ENCODE measurements at places on chromosomes 2 and 18. TPM values are rescaled to one million over a fixed set of nuclear protein-coding genes. Genes with fewer than 3 reads are reported as not detected.

GRCh38 chr2:96501471-96501874 lies 3.7 kb downstream of the NEURL3 start:
- DNase-seq: no peak

GRCh38 chr2:207167099-207167923 lies 1.6 kb upstream of the KLF7 start:
- no peak for DNase-seq

Gene CCBE1
- total RNA-seq: 0.33 TPM

Gene BIRC6
- 84.4 TPM for total RNA-seq

DNA sequence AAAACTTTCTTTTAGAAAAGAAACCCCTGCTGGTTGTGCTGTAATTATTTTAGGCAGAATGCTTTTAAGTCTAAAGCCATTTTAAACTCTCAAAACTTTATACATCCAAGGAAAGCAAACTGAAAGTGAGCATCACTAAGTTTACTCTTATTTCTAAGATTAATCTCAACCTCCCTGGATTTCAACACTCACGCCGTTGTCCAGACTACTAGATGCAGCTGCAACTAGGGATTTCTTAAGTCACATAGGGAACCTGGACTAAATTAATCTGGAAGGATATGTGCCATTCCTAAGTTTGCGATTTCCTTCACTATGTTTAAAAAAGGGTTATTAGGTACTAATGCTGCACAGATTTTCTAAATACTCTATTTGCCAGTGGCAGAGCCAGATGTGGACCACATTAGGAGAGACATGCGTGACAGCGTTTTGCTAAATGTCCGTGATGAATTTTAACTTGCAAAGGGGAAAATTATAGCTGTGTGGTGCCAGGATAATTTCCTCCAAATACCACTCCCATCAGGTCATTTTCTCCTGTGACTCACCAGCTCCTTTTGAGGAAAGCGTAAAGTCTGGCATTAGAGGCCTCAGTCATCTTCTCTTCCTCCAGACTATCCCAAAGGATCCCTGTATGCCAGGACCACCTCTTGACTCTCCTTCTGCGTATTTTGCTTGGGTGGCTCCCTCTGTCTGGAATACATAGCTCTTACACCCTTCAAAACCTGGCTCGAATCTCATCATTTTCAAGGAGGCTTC lies 143.7 kb downstream of the ATL2 start:
- no peak for DNase-seq

- no peak for DNase-seq
Measured at GRCh38 chr2:131154647-131155046, 49.5 kb downstream of the PLEKHB2 start.

- no peak for DNase-seq
Measured at GRCh38 chr2:200438251-200438650, 71.6 kb downstream of the KCTD18 start.

DNA sequence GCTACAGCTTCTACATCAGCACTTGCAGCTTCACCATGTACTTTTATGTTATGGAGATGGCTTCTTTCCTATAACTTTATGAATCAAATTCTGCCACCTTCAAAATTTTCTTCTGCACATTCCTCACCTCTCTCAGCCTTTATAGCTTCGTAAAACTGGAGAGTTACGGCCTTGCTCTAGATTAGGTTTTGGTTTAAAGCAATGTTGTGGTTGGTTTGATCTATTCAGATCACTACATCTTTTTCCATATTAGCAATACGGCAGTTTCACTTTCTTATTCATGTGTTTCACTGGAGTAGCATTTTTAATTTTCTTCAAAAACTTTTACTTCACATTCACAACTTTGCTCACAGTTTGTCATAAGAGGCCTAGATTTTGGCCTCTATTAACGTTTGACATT lies 242.9 kb upstream of the GYPC start:
- no peak for DNase-seq

DNA sequence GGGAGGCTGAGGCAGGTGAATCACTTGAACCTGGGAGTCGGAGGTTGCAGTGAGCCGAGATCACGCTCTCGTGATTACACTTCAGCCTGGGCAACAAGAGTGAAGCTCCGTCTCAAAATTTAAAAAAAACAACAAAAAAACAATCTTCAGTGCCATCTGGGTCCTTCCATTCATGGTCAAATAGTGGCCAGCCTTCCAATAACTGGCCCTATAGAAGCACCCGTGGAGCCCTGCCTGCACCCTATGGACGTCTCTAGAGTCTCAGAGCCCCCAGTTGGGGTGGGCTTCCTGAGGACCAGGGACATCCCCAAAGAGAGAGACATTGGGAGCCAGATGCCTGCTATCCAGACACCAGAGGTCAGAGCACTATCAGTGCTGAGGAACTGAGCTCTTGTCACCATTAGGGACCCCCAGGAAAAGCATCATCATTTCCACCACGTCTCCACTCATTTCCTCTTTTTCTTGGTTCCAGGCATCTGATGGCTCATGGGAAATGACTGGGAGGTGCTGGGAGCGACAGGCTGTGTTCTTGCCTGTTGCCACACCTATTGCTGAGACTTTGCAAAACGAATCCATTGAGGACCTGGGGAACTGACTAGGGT lies 9.4 kb downstream of the NEU2 start:
- no peak for DNase-seq

DNA sequence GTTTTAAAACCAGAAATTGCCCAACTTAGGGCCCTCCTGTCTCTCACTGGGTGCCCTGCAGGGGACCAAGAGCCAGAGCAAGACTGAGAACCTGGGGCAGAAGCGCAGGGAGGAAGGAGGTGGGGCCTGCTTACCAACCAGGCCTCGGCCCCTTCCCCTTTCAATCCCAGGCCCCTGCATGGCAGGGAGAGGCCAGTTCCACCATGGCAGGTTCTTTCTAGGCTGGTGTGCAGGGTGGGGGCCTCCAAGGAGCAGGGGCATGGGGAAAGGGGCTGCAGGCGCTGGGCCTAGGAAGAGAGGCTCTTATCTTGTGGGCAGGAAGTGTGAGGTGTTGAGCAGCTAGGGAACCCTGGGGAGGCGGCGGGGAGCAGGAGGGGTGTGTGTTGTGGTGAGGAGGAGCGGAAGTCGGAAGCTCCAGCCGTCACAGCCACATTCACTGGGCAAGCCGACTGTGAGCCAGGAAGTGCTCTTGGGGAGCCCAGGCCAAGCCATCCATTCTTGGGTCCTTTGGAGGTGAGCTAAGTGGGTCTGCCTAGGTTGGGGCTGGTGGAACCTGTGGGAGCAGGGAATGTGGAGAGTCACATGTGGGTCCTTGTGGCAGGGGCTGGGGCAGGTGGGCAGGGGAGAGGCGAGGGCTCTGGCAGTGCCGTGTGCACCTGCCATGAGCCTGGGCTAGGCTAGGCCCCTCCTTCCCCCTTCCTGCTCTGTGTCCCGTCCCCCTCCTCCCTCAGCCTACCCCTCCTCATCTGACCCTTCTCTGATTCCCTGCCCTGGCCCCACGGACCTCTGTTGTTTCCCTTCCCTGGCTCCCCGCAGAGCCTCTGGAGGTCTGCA lies at the start of gene PSD4:
Gene PSD4 (plus strand): TSS at position 430 of the 834 bp plus-strand sequence. CDS start 8,486 bp downstream, outside the sequence.
- no peak for DNase-seq

Gene PIEZO2
- total RNA-seq: 17.0 TPM

GRCh38 chr2:241877989-241878970 lies 8.8 kb downstream of the RTP5 start:
- peak; percentile 67 for DNase-seq

- DNase-seq: no peak
Measured at GRCh38 chr2:82781176-82781915, 1677.7 kb downstream of the SUCLG1 start.

DNA sequence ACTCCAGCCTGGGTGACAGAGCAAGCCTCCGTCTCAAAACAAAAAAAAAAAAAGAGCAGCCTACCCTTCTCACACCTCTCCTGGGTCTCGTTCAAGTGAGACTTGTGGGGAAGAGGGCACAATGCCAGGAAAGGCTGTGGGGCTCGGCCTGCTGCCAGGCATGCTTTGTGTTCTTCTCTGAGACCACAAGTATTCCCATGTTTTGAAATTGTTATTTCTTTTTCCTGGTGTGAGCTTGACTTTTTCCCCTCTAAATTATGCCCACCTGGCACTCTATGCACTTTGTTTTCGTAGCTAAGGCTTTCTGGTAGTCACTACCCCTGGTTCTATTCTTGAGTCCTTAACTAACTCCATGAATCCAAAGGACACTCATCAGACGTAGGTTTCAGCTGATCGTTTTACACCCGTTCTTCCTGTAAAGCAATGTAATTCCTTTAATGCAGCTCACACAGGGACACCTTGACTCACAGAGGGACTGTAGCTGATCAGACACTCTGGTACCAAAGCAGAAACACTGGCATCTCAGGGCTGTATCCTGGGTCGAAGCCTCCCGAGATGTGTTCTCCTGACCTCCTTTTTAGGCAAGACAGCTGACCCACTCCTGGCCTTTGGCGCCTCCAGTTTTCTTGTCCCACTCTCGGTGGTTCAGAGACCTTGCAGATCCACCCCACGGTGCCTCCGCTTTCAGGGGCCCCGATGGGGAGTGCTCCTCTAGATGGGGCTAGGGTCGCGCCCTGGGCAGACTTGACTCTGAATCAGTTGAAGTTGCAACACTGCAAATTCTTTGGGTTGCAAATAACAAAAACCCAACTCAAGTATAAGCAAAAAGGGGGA lies 193.3 kb upstream of the AGAP1 start:
- DNase-seq: no peak

- no peak for DNase-seq
Measured at GRCh38 chr2:19810637-19811036, 91.1 kb downstream of the TTC32 start.

Gene IL1B
- total RNA-seq: not detected
